ENCODE measurements at places on chromosomes 2 and 18. TPM values are rescaled to one million over a fixed set of nuclear protein-coding genes. Genes with fewer than 3 reads are reported as not detected.

DNA sequence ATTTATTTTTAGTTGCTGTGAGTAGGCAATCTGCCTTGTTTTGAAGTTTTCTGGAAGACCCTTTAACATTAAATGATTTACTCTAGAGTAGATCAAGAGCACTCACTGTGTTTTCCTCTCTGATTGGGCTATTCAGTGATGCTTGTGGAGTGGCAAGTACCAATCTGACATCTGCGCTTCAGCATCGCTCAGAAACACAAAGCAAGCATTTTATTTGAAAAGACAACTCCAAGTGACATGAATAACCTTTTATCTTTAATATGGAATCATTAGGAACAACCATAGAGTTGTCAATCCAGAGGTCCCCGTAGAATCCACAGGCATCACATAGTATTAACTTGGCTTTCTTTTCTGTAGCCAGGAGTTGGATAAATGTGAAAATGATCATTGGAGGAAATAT lies 114.7 kb downstream of the CPS1 start:
- no peak for DNase-seq

DNA sequence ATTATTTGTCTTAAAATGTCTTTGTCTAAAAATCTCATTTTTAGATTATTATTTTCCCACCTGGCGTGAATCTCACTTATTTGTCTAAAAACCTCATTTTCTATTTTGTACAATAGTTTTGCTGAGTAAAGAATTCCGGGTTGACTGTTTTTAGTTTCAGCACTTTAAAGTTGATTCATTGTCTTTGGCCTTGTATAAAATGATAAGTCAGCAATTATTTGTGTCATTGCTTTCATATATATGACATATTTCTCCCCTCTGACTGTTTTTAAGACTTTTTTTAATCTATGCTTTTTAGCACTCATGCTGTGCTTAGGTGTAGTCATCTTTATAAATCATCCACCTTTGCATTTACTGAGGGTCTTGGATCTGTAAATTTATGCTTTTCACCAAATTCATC lies 92.1 kb upstream of the DOK6 start:
- no peak for DNase-seq

DNA sequence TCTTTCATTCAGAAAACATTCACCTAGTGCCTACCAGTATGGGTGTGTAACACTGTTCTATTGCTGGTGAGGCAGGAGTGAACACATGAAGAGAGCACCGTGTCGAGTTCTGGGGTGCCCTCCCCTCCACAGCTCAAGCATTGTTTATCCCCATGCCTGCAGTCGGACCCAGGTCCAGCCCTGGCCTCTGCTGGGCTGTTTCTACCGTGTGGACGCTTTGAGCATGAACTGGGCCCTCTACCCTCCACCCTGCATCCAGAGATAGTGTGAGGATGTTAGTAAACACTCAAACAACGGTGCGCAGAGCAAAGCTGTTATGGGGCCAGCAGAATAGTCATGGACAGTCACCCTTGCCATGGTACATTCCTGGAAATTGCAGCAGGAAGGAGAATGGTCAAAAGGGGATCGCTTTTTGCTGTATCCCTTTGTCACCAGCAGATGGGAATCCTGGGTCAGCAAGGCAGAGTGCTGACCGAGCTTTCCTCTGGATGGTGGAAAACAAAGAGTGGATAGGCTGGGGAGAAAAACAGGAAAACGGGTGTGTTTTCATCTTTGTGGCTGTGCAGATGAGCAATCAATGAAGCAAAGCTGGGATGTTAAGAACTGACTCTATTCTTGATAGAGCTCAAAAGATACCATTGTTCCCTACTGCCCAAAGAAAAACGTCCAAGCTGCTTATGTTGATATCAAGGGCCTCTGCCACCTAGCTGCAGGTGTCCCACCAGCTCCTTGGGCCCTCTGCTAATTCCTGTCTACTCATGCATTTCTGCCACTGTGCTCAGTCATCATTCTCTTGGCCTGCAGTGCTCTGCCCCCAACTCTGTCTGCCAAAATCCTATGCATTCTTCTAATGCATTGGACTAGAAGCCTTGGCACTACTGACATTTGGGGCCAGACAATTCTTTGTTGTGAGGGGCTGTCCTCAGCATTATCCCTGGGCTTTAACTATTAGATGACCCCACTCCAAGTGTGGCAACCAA lies 38.7 kb downstream of the REEP1 start:
- no peak for DNase-seq

The CRYGD gene
- not detected for total RNA-seq

The NYAP2 gene
- total RNA-seq = 0.04 TPM

The DGKD gene
- total RNA-seq = 9.1 TPM

Data from pancreas (tissue), 10 donors.